ENCODE measurements at places on chromosomes 3 and 15.

DNA sequence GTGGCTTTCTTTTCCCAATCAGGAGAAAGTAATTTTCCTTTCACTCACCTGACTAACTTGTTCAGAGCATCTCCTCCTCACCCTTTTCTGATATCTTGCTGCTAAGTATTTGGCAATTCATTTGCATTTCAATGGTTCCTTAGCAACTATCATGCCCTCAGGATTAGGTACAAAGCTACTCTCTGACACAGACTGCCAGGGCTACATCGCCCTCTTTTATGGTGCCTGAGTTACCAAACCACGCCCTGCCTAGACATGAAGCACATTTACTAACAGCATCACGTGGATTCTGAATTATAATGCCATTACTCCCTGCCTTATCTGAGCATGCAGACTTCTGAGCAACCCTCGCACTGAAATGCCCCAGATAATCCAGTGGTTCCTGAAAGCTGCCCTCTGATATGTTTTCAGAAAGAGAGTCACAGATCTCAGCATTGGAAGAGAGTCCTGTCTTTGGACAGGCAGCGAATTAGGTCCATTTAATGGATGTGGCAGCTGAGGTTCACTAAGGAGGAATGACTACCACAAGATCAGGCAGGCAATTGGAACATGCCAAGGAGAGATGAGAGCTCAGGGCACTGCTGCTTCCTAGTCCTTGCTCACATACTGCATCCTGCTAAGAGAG is 14.5 kb downstream of the EPHB1 start:
- DNase-seq: no peak

- DNase-seq: no peak
Observed at GRCh38 chr15:73313861-73314260, 54.9 kb downstream of the HCN4 start.

- DNase-seq: peak; percentile 64
Observed at GRCh38 chr15:99564221-99565048, 1.3 kb upstream of the MEF2A start.

GRCh38 chr3:4067893-4068292 is 235.3 kb upstream of the SETMAR start:
- DNase-seq: no peak

DNA sequence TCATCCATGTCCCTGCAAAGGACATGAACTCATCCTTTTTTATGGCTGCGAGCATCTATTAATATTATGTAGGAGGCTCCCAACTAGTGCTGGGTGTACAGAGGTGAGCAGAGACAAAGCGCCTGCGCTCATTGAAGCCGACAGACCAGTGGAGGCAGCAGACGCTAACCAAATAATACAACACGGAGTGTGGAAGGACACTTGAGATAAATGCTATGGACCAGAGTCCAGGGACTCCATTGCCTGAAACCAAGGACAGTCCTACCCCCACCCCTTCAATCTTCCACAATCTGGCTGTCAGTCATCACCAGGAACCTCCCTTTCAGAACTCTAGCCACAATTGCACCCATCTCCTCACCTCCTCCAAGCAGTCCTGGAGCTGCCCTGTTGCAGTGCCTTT is 41.5 kb downstream of the KLHL6 start:
- DNase-seq: no peak

GRCh38 chr3:14600856-14601610 is 50.5 kb upstream of the CCDC174 start:
- DNase-seq: no peak

DNA sequence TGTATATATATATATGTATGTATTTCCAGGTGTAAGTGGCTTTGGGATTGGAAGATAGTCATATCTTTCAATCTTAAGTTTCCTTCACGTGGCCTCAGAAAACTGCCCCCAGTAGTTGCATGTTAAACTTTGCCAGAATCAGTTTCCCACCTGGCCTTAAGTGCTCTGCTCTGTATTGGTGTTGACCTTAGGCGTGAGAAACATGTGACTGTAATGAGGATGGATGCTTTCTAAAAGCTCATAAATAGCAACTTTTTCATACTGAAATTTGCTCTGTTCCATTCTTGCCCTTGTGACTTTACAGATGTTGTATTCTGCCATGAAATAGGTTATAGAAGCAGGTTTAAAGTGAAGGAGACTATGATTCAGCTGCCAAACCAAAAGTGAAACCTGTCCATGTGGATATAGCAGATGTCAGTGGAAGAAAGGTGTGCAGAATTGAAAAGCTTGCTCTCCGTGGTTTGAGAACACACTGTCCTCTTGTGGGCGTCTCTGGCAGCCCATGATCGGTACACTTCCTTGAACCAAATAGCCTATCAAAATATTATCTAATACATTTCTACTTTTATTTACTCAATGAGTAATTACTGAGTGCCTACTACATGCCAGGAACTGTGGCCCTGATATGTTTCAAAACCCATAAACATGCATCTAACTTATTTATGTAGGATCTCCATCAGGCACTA is 15.8 kb downstream of the SCG5 start:
- DNase-seq: peak; percentile 22

- DNase-seq: no peak
Observed at GRCh38 chr3:86837871-86838270, 153.1 kb downstream of the VGLL3 start.

DNA sequence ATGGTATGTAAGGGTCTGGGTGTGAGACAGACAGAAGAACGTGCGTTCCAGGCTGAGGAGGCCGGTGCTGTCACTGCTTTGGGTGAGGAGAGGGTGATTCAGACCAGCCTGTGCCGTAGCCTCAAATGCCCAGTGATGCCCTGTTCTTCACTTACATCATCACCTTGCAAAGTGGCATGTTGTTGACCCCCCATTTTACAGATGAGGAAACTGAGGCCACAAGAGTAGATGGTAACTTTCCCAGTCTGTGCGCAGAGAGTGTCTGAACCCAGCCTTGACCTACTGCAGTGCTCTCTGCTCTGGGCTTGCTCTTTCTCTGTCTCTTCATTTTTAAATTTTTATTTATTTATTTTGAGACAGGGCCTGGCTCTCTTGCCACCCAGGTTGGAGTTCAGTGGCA is 1.6 kb upstream of the CTSH start:
- DNase-seq: no peak

DNA sequence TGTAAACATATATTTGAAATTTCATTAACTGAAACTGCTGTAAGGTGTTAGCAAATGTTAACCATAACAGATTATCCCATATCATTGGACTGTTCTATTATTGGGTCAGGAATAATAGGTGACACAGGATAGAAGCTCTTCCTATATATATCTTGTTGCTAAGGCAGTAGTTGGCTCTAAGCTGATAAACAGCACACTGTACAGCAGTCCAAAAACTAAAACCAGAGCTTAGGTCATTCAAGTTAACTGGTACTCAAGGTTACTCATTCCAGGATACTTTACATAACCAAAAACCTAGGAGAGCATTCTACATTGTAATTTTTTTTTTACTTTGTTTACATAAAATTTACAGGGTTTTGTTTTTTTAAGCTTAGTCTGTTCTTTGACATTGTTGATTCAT is 8.9 kb downstream of the DNAJC19 start:
- no peak for DNase-seq

GRCh38 chr3:15345608-15346137 is 13.3 kb upstream of the SH3BP5 start:
- no peak for DNase-seq

GRCh38 chr15:91456921-91457320 is 356.9 kb downstream of the SV2B start:
- DNase-seq: no peak

- no peak for DNase-seq
Observed at GRCh38 chr3:159902546-159903314, 85.9 kb upstream of the IL12A start.

DNA sequence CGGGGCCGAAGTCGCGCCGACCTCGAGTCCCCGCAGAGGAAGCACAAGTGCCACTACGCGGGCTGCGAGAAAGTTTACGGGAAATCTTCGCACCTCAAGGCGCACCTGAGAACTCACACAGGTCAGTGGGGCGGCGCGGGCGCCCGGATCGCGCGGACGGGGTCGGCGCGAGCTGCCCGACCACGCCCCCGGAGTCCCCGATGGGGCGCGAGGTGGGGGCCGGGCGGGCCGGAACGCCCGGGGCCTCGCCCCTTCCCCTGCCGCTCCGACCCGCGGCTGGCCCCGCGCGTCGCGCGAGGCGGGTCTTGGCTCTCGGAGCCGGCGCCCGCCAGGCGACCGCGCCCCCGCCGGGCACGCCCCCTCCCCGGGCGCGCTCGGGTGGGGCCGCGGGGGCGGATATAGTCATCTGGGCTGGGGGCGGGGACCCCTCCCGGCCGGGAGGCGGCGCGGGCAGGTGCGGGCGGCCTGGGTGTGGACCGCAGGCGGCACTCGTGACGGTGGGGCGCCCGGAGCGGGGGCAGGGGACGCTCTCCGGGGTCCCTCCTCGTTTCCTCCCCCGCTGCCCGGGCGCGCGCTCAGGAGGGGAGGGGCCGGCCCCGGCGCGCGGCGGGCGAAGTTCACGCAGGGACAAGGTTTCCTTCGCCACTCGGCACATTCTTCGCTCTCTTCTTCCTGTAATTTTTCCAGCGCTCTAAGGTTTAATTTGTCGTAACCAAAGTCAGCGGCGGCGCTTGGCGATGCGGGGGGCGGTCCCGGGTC is 1.2 kb downstream of the KLF13 start:
- DNase-seq: no peak

GRCh38 chr3:58013973-58014649 is 5.9 kb downstream of the FLNB start:
- no peak for DNase-seq

- no peak for DNase-seq
Observed at GRCh38 chr15:77988347-77989295, 88.9 kb downstream of the TBC1D2B start.

GRCh38 chr3:195450731-195451229 is 8.0 kb upstream of the ACAP2 start:
- DNase-seq: no peak

DNA sequence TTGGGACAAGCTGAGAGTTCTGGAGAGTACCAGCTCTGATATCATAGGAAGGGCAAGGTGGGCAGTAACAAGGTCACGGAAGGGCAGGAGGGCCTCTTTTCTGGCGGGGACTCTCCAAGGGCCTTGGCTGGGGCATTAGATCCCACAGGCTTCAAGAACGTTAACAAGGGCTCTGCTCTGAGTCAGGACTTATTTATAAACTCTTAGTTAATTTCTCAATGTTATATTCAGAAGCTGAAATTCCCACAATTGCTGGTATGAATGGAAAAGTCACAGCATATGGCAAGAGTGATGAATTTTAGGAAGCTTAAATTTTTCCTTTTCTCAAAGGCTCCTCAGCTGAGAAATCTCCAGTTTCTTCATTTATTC is 320.2 kb upstream of the TBC1D5 start:
- DNase-seq: no peak

DNA sequence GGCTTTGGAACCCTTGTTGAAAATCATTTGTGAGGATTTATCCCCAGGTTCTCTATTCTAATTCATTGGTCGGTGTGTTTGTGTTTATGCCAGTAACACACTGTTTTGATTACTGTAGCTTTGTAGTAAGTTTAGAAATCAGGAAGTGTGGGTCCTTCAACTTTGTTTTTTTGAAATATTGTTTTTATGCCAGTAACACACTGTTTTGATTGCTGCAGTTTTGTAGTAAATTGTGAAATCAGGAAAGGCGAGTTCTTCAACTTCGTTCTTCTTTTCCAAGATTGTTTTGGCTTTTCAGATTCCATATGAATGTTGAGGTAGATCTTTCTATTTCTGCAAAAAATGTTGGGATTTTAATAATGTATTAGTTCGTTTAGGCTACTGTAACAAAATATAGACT is 314.6 kb downstream of the RPLP1 start:
- no peak for DNase-seq

DNA sequence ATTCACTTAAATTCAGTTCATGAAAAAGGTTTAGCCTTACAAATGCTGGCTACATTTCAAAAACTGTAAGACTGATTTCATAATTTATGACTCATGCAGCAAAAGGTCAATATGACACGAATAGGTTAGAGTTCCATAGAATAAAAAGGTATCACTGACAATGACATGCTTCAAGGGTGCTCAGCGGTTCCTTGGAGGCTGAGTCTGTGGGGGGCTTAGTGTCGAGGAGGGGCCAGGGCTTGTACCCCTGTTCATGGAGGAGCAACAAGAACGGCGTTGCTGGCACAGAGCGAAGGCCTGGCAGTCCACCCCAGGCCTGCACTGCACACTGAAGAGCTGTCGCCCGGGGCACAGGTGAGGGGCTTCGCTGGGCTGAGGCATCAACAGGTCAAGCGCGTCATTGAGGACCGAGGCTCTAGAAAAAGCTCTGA is 174.2 kb downstream of the NR1D2 start:
- no peak for DNase-seq

DNA sequence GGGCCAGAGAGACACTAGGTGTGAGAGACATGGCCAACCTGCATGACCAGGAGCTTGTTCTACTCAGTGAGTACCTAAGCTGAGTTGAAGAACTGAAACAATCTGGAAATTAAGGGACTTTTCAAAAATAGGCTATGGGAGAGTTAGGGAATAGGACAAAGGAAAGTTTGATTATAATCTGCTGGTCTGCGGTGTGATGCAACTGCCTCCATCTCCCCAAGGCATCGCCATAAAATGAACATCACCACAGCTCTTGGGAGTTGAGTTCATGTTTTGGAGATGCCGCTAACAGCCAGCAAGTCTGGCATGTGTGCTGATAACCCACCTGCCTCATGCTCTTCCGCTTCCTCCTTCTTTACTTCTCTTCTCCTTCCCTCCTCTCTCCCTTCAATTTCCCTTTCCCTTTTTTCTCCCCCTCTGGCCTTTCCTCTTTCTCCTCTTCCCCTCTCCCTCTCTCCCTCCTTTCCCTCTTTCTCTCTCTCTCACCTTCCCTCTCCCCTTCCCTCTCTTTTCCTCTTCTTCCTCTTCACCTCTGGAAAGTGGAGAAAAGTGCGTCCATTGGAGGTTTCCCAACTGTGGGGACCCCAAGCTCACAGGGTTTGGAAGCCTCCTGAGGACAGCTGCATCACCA is 39.1 kb upstream of the GLCE start:
- no peak for DNase-seq

- DNase-seq: no peak
Observed at GRCh38 chr3:95387242-95388021, 1324.6 kb downstream of the NSUN3 start.

GRCh38 chr3:163924600-163924999 is 1153.7 kb downstream of the SI start:
- DNase-seq: no peak

DNA sequence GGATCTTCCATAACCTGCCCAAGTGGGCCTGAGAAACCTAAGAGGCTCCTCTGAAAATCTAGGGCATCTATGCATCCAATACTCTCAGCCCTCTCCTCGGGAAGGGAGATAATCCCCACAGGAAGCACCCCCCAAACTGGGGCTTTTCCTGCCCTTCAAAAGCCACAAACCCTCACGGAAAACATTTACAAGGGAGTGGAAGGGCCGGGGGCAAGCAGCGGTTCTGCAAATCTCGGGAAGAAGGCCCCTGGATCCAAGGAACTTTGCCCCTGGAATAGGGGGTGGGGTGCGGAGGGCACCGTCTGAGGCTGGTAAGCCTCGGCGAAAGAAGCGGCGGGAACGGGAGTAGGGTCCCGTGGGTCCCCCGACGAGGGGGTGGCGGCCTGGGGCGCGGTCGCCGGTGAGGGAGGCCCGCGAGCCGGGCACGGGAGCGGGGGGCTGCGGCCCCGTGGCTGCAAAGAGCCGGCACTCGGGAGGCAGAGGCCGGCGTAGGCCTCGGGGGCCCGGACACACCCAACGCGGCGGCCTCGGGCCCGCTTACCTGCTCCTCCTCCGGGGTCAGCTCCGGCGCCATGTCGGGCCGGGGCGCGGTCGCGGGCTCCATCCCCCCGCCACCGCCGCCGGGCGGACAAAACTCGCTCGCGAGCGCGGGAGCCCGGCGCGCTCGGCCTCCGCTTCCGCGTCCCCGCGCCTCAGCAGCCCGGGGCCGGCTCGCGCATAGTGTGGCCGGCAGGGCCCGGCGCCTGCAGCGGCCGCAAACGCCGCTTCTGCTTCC is 755 bp downstream of the PTPN9 start:
- peak; percentile 35 for DNase-seq

Measured in bone marrow (tissue), 2 donors.